ENCODE measurements at places on chromosomes 4 and X. TPM values are rescaled to one million over a fixed set of nuclear protein-coding genes. Genes with fewer than 3 reads are reported as not detected.

DNA sequence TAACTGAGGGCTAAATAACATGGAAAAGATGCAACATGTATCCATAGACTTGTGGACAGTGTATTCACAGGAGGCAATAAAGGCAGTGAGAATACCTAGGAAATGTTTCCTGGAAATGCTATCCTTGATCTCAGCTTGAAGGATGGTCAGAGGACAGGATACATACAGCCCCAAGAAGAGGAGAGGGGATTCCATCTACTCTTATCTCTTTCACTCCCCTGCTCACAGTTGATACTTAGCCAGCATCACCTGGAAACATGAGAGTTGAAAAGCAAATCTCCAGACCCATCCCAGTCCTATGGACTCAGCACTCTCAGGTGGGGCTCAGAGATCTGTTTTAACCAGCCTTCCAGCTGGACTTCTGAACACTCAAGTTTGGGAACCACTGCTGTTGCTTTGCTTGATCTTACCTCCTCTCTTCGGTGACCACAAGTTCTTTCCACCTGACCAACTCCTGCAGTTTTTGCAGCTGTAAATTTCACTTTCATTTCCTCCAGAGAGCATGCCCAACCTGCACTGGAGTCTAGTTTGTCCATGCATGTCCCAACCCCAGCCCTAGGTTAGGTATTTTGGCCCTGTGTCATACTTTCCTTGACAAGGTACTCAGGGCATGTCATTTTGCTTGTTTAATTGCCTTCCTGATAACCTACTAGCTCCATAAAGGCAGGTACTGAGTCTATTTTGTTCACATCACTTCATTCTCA, 10.4 kb downstream of the RELL1 start:
- H3K27me3 ChIP-seq = no peaks in the 10 kb centered on the region
- no peak overlapping the region for H3K27ac ChIP-seq
- no peak for DNase-seq
- H3K36me3 ChIP-seq = no peaks in the 10 kb centered on the region
- no peak overlapping the region for H3K4me3 ChIP-seq
- H3K4me1 ChIP-seq = peaks cover 21% of the 10 kb centered on the region

The SMARCA1 gene
- total RNA-seq = 29.3 TPM

GRCh38 chrX:79412972-79413371, 45.8 kb upstream of the ITM2A start:
- no peaks in the 10 kb centered on the region for H3K4me1 ChIP-seq
- H3K27ac ChIP-seq = no peak overlapping the region
- H3K27me3 ChIP-seq = no peaks in the 10 kb centered on the region
- no peak overlapping the region for H3K4me3 ChIP-seq
- DNase-seq = peak; percentile 1
- H3K36me3 ChIP-seq = no peaks in the 10 kb centered on the region

The RNF212 gene
- 2.3 TPM for total RNA-seq

DNA sequence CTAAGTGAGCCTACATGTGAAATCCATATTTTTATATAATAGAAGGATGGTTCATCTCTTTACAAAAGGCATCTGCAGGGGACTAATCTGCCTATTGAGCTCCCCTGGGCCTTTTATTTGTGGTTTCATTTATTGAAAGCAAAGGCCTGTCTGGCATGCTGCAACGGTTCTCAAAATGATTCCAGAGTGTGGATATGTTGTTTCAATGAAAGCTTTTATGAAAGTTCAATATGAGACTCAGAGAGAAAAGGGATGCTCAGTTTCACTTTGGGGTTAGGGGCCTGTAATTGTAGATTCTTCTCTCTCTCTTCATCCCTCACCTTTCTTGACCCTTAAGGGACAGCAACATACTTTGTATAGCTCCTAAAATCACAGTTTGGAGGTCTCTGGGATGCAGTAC, 204.2 kb upstream of the CASK start:
- H3K4me3 ChIP-seq = no peak overlapping the region
- H3K27ac ChIP-seq = no peak overlapping the region
- DNase-seq = no peak
- H3K27me3 ChIP-seq = no peaks in the 10 kb centered on the region
- H3K4me1 ChIP-seq = no peaks in the 10 kb centered on the region

- H3K36me3 ChIP-seq = no peaks in the 10 kb centered on the region
- no peak for DNase-seq
- H3K27ac ChIP-seq = no peak overlapping the region
- H3K27me3 ChIP-seq = no peaks in the 10 kb centered on the region
- no peak overlapping the region for H3K4me3 ChIP-seq
- no peaks in the 10 kb centered on the region for H3K4me1 ChIP-seq
These were observed 7.8 kb upstream of the TMEM164 start for GRCh38 chrX:109995155-109995554.

- no peaks in the 10 kb centered on the region for H3K36me3 ChIP-seq
- no peak overlapping the region for H3K27ac ChIP-seq
- peaks cover 3% of the 10 kb centered on the region for H3K4me1 ChIP-seq
- no peaks in the 10 kb centered on the region for H3K27me3 ChIP-seq
These were observed 141.4 kb downstream of the PPP3CA start for GRCh38 chr4:101205916-101206315.

DNA sequence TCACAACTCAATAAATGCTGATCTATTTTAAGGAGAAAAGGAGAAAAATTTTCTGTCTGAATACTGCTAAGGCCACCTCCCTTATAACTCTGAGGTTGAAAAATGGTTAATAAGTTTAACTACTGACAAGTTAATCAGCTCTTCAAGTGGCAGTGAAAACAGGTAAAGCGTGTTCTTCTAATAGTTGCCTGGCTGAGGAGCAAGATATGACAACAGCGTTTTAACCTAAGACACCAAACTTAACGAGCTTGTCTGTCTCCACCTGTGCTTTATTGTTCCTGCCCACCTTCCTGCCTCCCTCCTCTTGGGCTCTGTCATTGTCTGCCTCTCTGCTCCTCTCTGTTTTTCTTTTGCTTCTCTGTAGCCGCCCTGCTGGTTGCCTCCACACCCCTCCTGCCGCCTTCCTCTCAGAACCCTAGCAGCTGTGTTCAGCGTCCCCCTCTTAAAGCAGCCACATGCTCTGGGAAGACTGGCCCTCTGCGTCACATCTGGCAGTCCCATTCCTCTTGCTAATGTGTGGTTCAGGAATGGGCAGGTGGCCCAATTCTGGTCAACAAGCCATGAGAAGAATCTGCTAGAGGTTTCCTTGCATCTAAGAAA, 4.3 kb upstream of the TSPAN5 start:
- H3K27me3 ChIP-seq = no peaks in the 10 kb centered on the region
- no peaks in the 10 kb centered on the region for H3K36me3 ChIP-seq
- H3K4me3 ChIP-seq = no peak overlapping the region

DNA sequence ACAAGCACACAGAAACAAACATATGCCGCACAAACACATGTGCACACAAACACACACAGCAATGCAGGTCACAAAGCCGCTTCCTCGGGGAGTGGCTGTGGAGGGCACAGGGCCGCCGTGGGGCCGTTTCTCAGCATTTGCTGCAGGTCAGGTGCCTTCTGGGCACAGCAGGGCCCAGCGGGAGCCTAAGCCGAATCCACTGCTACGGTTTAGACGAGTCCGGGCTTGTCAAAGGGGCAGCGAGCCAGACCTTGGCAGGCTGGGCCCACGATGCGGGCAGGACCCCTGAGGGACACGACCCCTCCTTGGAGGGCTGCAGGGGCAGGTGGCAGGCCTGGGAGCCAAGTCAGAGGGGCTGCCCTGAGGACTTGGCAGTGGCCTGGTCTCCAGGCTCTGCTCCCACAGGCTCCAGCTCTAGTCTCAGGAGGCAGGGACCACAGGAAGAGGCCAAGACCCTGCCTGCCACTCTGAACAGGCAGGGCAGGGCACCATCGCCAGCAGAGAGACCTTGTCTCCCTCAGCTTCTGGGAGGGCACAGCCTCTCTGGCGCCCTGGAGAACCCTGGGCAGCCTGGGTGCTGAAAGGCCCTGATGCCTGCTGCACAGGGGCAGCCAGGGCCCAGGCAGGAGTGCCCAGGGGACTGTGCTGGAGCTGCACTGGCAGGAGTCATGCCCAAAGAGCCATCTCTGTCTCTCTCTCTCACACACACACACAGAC, 5.5 kb upstream of the ATP2B3 start:
- peak; percentile 36 for DNase-seq
- no peaks in the 10 kb centered on the region for H3K4me1 ChIP-seq
- H3K27me3 ChIP-seq = peaks cover 5% of the 10 kb centered on the region
- H3K27ac ChIP-seq = no peak overlapping the region
- H3K36me3 ChIP-seq = peaks cover 13% of the 10 kb centered on the region

DNA sequence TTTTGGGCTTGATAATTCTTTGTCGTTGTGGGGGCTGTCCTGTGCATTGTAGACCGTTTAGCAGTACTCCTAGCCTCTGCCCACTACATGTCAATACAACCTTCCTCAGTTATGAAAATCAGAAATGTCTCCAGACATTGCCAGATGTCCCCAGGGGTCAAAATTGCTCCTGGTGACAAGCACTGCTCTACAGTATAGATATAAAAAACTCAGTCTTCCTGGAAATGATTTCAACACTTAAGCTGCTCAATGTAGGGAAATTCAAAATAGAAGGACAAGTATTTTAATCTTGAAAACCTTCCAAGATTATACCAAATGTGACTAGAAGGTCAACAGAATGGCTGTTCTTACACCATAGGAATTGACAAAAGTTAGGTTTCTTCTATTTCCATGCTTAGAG, 288.7 kb upstream of the MAGEB2 start:
- H3K27me3 ChIP-seq = no peaks in the 10 kb centered on the region
- H3K4me3 ChIP-seq = no peak overlapping the region
- H3K27ac ChIP-seq = no peak overlapping the region

DNA sequence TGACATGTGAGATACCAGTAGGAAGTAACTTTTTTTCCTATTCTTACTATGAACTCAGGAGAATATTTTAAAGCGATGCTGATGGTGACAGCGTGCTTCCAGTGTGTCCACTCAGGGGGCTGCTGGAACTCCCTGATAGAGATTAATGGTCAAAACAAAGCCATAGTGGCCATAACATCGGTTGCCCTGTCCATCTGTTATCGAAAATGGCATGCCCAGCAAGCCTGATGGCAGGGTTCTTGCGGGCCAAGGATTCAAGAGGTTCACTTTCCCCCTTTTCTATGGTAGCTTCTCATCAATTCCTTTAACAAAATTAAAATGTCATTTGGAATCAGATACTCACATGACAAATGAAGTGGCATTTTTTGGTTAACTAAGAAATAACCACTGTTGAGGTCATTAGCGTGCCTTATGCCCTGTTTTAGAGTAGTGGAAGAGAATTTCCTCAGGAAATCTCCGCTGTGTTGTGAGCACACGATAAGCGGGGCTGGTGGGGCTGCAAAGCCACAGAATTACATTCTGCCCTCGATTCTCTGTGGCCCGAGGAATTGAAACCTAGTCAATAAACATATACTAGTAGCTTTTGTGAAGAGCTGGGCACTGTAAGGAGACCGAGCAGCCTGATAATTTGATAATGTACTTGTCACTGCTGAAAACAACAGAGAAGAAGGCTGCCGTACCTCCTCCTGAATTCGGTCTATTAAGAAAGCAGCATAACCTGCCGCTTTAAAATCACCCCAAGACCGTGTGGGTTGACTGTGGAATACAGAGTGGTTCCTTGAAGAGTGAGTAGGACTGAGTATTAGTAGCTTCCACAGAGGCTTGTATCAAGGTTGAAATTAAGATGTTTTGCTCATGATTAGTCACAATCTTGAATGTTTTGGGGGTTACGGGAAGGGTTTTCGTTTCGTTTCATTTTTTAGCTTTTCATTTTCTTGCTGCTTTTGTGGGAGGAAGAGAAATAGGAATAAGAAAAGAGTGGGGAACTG, 46.7 kb downstream of the PTCHD1 start:
- H3K4me1 ChIP-seq = no peaks in the 10 kb centered on the region
- no peak overlapping the region for H3K27ac ChIP-seq
- DNase-seq = peak; percentile 3
- H3K27me3 ChIP-seq = no peaks in the 10 kb centered on the region

The HHIP gene
- total RNA-seq = 971 TPM

- H3K4me3 ChIP-seq = no peak overlapping the region
- H3K27me3 ChIP-seq = no peaks in the 10 kb centered on the region
- no peaks in the 10 kb centered on the region for H3K36me3 ChIP-seq
- DNase-seq = peak; percentile 63
- peaks cover 2% of the 10 kb centered on the region for H3K4me1 ChIP-seq
These were observed 125.4 kb downstream of the ATXN3L start for GRCh38 chrX:13194291-13195103.

DNA sequence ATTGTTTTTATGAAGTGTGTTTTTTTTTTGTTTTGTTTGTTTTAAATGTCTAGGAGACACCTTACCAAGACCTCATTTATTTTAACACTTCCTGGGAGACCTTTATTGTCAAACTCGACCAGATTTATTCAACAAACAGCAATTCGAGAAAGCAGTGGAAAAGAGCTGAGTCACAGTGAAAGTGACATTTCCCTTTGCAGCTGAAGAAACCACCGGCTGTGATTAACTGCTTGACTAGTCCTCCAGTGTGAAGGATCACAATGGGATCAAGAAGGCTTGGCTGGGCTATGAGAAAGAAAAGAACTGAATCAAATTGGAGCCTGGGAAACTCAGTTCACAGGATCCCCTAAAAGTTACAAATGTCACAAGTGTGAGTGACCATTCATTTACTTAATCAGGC, 11.9 kb upstream of the ADH7 start:
- no peak overlapping the region for H3K27ac ChIP-seq
- peak; percentile 4 for DNase-seq
- H3K4me3 ChIP-seq = no peak overlapping the region
- no peaks in the 10 kb centered on the region for H3K27me3 ChIP-seq
- peaks cover 3% of the 10 kb centered on the region for H3K4me1 ChIP-seq
- H3K36me3 ChIP-seq = no peaks in the 10 kb centered on the region

DNA sequence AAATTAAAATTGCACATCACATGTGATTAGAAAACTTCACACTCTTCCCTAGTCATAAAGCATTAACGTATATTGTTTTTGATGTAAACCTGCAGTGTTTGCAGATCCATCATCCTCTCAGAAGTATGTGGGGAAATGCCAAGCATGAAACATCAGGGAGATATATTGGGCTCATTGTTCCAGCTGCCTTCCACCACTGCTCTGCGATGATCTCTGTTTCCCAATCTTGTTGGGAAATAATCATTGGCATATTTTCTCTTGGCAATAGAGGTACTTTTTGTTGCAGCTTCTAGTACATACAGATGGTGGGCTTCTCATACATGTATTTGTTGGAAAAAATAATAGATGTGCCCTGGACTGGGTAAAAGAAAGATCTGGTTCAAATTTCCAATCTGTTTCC, 466.3 kb upstream of the HS3ST1 start:
- peak; percentile 11 for DNase-seq
- H3K4me1 ChIP-seq = no peaks in the 10 kb centered on the region
- no peaks in the 10 kb centered on the region for H3K27me3 ChIP-seq
- H3K4me3 ChIP-seq = no peak overlapping the region
- H3K36me3 ChIP-seq = no peaks in the 10 kb centered on the region
- no peak overlapping the region for H3K27ac ChIP-seq

The PAGE1 gene
- total RNA-seq = not detected

DNA sequence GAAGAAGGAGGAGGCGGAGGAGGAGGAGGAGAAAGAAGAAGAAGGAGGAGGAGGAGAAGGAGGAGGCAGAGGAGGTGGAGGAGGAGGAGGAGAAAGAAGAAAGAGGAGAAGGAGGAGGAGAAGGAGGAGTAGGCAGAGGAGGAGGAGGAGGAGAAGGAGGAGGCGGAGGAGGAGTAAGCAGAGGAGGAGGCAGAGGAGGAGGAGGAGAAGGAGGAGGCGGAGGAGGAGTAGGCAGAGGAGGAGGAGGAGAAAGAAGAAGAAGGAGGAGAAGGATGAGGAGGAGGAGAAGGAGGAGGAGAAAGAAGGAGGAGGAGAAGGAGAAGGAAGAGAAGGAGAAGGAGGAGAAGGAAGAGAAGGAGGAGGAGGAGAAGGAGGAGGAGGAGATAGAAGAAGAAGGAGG, 19.9 kb downstream of the MRFAP1 start:
- DNase-seq = no peak
- H3K4me3 ChIP-seq = no peak overlapping the region
- peaks cover 48% of the 10 kb centered on the region for H3K27me3 ChIP-seq
